Stimulated activated CD8-positive, alpha-beta memory T cell treated with anti-CD3 and anti-CD28 coated beads, Interleukin-7, amount 100 ng/mL, for 1 hour (primary cell): ENCODE measurements at places on chromosomes 1 and 21.

- DNase-seq = no peak
Measured at GRCh38 chr1:55035904-55036303, 3.4 kb upstream of the PCSK9 start.

- DNase-seq = no peak
Measured at GRCh38 chr1:61274939-61275338, 192.6 kb downstream of the NFIA start.

DNA sequence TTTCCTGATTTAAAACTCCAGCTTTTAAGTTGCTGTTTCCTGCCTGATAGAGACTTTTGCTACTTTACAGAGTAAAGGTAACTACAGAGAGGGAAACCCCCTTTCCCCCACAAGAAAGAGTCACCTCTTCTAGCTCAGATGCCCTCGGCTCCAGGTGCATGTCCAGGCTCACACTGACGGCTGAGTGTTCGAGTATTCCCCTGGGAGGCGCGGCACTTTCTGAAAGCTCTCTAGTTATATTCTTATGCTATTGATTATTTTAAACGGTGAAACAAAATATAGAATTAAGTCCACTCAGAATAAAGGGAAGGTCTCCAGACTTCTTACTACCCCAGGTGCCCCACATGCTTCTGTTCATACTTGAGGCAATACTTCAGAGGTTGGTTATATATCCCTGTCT is 160.3 kb upstream of the FMN2 start:
- DNase-seq = no peak

DNA sequence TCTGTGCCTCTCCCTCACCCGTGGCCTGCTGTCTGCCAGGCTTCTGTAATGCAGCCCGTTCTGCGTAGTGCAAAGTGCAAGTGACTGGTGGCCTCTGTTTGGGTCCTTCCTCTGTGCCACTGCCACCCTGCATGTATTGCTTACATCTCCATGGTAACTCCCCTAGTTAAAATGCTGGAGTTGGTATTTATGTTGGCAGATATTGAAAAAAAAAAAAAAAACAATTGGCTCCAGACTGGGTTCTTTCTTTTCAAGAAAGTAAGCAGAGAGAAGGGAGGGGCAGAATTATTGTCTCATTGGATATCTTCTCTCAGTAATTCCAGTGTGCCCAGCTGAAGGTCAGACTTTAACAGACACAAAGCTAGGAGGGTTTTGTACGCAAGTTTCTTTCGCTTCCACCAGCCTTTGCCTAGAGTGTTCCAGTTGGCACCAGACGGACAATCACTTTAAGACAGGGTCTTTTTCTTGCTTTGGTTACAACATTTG is 242.3 kb downstream of the PBX1 start:
- DNase-seq = no peak

DNA sequence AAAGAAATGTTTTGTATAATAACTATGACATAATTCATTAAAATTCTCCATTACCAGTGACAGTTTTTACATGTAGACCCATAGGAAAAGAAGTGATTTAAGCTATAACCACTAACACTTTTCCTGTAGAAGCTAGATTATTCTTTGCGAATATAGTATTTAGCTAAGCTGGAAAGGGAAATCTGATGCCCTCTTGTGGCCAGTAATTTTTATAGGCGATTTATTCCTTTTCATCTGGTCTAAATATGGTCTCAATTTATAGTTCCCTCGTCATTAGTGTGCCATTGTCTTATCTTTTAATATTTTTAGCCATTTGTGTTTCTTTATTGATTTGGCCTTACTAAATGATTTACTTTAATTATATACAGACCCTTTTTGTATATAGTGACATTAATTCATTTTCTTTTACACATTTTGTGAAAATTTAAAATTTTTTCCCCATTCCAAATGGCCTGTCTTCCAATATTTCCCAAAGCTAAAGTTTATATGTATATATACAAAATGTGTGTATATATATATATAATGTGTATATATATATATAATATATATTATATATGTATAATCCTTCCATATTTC is 26.7 kb downstream of the BTG3 start:
- no peak for DNase-seq

DNA sequence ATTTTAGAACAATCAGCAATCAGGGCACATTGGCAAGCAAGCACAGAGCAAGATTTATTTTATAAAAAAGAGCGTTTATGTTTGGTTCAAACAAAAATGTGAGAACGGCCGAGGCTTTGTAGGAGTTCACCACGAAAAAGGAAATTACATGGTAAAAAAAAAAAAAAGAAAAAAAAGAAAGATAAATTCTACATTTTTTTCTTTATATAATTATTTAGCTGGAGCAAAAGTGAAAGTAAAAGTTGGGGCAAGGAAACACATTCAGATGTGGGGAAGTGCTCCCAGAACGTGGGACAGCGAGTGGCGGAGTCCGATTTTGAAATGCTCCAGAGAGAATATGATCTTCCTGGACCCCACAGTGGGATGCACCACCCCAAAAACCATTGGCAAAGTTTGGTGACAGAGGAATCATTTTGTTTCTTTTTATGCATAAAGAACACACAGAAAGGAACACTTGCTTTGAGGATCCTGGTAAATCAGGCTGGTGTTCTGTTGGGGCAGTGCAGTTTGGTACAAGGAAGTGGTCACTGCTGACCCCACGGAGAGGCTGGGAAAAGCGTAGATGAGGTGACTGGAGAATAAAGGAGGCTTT is 16.3 kb upstream of the ATP5PO start:
- no peak for DNase-seq

- peak; percentile 66 for DNase-seq
Measured at GRCh38 chr1:213051127-213051880, at the start of gene RPS6KC1. TSS of gene RPS6KC1 (plus strand) at chr1:213051241. CDS start at chr1:213051405, 164 bp downstream.
